ENCODE measurements at places on chromosomes 3 and 15.

GRCh38 chr3:23800731-23801130, 5.0 kb upstream of the UBE2E1 start:
- no peak for DNase-seq

DNA sequence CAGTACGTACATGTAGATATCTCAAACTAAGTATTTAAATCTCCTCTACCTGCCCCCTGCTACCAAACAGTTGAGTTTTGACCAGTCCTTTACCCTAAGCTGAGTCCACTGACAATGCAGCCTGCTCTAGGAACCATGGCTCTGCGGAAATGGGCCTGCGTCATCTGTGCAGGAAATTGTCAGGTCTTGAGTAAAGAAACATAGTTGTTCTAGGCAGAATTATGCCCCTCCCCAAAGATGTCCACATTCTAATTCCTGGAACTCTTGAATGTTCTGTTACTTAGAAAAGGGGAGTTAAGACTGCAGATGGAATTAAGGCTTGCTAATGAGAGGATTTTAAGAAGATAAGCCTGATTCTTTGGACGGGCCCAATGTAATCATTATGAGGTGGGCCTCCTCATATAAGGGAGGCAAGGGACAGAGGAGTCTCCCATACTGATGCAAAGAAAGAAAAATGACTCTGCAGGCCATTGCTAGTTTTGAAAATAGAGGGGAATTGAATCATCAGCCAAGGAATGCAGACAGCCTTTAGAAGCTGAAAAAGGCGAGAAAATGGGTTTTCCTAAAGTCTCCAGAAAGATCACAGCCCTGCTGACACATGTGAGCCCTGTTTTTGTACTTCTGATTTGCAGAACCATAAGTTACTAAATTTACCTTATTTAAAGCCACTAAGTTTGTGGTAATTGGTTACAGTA, 5.5 kb upstream of the VGLL3 start:
- DNase-seq: no peak

DNA sequence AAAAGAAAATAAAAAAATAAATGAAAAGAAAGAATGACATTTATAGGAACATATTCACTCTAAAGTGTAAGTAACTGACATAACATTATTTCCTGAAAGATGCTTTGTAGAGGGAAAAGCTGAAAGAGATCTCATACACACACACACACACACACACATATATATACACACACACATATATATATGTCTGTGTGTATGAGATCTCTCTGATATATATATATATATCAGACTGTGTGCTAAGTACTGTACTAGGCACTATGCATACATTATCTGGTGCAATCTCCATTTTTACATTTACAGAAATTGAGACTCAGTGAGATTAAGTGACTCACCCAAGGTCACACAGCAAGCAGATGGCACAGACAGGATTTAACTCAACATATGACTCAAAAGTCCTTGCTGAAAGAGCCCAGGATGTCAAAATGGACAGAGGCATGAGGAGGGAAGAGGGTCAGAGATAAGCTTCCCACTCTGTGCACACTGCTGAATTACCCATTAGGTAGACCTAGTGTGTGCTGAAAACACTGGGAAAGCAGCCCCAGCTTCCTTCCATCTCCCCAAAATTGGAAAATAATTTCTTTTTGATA, 15.0 kb downstream of the BHLHE40 start:
- no peak for DNase-seq

DNA sequence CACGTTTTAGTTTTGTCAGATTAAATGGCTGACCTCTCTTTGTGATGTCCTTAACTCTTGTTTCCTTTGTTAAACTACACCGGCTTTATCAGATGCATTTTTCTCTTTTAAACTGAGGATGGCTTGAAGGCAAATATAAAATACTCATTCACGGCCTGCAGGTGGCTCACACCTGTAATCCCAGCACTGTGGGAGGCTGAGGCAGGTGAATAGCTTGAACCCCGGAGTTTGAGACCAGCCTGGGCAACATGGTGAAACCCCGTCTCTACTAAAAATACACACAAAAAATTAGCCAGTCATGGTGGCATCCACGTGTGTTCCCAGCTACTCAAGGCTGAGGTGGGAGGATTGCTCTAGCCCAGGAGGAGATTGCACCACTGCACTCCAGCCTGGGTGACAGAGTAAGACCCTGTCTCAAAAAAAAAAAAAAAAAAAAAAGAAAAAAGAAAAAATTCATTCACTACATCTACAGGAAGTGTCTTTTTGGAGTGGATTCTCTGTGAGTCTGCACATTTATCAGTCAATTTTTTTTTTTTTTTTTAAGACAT, 34.7 kb upstream of the SACM1L start:
- DNase-seq: no peak

DNA sequence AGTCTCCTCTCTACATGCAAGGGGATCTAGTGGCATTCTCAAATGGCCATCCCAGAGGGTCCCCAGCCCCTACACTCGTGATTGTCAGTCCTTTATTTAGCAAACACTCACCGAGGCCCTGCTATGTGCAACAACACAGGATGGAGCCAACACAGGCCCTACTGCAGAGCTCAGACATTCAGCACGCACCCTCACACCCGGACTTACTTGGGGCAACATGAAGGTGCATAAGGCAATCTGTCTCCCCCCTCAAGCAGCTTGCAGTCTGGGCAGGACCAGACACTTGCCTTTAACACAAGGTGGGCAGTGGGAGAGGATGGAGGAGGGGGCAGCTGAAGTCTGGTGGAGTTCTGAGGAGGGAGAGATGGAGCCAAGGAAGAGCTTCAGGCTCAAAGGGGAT, 258.4 kb downstream of the XXYLT1 start:
- DNase-seq: no peak

GRCh38 chr3:45656575-45657363, 32.4 kb upstream of the SACM1L start:
- DNase-seq: peak; percentile 71

DNA sequence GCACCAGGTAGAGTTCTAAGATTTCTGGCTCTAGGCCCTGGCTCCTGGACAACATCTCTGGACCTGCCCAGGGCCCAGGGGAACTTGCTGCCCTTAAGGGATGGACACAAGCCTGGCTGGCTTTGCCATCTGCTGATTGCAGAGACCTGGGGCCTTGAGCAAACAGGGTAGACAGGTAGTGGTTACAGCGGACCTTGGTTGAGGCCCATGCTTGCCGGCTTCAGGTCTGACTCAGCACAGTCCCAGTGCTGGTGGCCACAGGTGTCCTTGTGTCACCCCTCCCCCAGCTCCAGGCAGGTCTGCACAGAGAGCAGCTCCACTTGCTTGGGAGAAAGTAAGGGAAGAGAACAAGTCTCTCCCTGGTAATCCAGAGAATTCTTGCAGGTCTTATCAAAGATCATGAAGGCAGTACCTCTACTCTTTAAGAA, 15.9 kb upstream of the ACTL6A start:
- DNase-seq: no peak

- no peak for DNase-seq
Measured at GRCh38 chr3:143476965-143477640, 357.5 kb downstream of the CHST2 start.

- DNase-seq: no peak
Measured at GRCh38 chr3:138332472-138333073, 2.9 kb upstream of the NME9 start.

Measured in activated B cell treated with CpG ODN at 0.5 μM for 24 hours (primary cell).